ENCODE measurements at places on chromosomes 2 and 18.

GRCh38 chr18:25181993-25182392 is 170.0 kb downstream of the ZNF521 start:
- DNase-seq: no peak

- no peak for DNase-seq
These were observed 64.6 kb downstream of the THADA start for GRCh38 chr2:43531251-43531650.

DNA sequence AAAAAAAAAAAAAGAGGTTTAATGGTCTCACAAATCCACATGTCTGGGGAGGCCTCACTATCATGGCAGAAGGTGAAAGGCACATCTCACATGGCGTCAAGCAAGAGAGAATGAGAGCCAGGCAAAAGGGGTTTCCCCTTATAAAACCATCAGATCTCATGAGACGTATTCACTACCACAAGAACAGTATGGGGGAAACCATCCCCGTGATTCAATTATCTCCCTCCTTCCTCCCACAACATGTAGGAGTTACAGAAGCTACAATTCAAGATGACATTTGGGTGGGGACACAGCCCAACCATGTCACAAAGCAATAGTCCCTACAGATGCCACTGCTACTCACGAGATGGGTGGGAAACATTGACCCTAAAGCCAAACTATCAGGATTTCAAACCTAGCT is 392.7 kb upstream of the ID2 start:
- DNase-seq: no peak

DNA sequence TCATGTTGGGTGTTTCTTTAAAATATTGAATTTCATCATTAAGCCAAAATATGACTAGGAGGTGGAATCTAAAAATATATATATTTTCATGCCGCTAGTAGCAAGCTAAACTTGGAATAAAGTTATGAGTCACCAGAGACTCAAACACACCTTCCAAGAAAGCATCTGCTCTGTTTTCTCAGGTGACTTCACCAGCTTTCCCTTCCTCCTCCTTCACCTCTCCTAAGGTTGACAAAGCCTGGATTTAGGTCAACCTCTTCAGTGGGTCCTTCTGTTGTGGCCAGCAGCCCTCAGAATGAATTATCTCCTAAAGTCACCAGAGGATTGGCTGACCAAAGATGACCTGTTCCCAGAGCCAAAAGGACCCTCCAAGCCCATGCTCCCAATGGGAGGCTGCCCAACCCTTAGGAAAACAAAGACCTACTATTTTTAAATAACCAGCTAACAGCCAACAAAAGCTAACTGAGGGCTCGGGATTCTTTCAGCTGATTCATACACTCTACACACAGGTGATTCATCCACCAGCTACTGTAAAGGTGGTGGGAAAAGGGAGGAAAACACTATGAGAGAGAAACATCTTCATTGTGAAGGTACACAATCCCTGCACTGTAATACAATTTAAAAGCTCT is 113.9 kb downstream of the MYO5B start:
- no peak for DNase-seq

GRCh38 chr2:179932786-179933185 is 71.4 kb upstream of the ZNF385B start:
- DNase-seq: no peak

DNA sequence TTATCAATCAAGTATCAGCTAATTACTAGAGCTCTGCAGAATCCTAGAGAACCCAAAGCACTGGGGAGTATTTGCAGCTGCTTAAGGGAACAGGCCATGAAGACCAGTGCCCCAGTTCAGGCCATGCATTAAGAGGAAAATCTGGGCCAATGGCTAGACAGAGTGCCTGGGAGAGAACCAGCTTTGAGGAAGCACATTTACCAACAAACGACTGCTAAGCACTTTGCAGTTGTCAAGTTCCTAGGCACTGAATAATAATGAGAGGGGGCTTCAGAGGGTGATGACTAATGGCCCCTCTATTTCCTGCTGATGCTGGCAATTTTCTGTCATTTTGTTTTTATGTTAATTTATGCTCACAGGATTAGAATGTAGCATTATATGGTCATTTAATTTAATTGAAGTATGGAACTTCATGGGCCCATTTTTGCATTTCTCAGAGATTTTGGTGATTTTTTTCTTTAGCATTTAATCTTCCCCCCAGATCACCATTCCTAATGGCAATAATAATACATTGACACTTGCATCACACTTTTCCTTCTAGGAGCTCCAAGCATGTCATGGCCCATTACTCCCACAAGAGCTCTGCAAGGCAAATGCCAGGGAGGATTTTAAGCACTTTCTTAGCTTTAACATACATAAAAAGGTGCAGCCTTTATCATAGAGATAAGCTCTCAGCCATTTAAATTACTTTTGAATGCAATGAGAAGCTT is 147.7 kb upstream of the SPATS2L start:
- DNase-seq: no peak

DNA sequence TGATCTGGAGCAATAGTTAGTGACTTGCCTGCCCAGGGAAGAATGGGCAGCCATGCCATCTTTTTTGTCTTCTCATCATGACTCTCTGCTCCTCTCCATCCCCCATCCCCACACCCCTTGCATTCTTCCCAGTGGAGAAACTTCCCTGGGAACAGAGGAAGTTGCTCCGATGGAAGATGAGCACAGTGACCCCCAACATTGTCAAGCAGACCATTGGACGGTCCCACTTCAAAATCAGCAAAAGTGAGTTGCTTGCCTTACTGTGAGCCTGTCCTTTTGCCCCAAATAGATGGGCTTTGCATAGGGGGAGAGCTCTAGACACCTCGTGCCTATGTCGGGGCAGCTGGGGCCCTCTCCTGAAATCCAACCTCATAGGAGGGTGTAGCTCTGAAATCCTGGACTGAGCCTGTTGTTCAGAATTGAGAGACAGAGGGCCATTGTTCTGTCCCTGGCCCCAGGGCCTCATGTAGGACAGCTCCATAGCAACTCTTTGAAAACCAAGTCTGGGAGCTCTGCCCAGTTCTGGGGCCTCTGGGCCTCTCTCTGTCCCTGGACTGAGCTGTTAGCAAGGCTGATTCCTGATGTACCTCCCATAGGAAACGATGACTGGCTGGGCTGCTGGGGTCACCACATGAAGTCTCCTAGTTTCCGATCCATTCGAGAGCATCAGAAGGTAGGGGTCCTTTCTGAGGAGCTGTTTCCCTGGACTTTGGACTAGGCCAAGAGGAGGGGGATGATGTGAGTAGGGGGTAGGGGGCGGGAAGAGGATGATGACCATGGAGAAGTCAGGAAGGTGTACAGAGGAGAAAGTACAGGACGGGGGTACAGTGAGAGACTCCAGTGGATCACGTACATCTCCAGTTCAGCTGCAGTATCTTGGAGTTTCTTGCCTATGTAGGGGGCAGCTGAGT is 35.2 kb downstream of the TTLL4 start:
- DNase-seq: no peak

- no peak for DNase-seq
These were observed 80.2 kb downstream of the CLHC1 start for GRCh38 chr2:55151733-55152433.

GRCh38 chr2:194380011-194380410 is 1277.0 kb upstream of the SLC39A10 start:
- no peak for DNase-seq

GRCh38 chr2:73043929-73044832 is 27.3 kb downstream of the SFXN5 start:
- DNase-seq: no peak

DNA sequence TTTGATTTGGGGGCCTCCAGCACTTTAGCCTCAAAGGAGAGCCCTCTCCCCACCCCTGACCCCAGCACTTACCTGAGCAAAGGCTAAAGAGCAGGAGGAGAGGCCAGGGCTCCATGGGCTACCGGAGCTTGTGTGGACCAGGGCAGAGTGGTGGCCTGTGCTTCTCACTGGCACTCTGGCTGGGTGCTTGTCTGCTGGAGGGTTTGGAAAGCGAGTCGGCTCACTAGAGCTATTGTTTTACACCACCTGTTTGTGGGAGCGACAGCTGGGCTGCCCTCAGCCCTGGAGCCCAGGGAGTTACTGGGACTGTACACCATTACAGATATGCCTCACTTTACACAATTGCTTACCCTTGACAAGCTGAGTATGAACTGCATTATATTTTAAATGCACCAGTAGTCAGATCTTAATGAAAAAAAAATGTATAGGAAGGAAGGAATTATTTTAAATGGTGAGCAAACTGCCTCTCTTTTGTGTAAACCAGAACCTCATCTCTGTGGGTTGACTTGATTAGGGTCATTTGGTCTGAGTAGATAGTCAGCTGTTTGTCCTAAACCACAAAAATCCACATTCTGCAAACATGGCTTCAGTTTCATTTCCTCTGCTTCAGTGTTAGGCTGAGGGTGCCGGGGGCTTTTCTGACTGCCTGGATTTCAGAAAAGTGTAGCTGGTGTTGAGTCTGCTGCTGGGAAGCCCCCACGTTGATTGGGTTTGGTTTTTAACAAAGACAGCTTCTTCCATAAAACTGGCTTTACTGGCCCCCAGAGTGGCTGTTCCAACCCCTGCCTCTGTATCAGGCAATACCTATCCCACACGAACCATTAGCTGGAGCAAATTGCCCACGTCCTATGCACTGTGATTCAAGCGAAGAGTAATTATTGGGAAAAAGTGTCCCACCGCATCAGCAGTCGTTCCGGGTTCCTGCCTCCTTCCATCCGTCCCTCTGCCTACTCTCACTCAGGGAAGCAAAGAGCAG is at the start of gene CHRNA1:
CHRNA1 (minus strand) TSS at position 193 of the 976 bp plus-strand sequence; CDS start at position 115, 78 bp downstream.
- DNase-seq: no peak

DNA sequence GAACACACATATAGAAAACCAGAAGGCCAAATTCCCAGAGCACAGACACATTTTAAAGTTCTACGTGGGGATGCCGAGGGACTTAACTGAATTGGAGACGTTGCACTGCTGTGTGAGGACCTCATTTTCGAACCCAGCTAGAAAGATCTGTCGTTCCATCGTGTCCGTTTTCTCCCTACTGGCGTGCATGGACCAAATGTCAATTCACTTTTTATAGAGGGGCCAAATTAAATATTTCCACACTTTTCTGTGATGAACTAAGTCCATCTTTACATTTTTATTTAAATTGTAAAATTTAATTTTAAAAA is 692 bp upstream of the TSHZ1 start:
- no peak for DNase-seq

- no peak for DNase-seq
These were observed 23.5 kb downstream of the LRRTM1 start for GRCh38 chr2:80281049-80281448.

- DNase-seq: peak; percentile 39
These were observed 14.1 kb downstream of the CTDP1 start for GRCh38 chr18:79693561-79694205.

DNA sequence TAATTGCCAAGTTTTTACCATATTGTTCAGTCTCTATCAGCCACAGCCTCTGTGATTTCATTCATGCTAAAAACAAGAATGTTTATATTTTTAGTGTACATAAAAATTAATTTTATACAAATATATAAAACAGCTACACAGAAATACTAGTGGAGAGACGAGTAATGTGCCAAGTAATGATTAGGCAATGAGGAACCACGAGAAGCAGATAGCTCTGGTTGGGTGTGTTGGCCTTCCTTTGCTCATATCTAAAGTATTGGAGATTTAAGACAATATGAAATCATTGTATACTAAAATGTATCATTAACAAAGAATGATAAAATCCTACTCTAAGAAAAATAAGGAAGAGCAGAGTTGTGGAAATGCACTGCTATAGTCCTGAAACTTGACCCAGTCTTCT is 326.7 kb downstream of the AGAP1 start:
- DNase-seq: no peak

DNA sequence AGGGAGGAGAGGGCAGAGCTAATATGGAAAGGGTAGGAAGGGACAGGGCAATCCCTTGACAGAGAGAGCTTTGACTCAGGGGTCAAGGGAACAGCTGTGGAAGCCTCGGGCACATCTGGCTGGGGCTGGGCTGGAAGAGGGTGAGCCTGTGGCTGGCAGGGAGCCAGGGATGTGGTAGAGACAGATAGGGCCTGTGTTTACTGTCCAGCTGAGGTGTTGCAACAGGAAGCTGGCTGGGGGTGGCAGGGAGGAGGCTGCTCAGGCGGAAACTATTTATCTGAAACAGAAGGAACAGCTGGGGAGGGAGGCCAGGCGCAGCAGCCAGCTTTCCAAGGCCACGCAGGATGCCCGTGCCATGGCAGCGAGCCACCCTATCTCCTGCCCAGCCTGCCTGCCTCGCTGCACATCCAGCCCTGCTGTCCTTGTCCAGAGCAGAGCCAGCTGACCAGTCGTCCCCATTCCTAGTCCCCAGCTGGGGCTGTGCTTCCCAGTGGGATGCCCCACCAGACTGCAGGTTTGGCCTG is 264.7 kb downstream of the CYP26B1 start:
- no peak for DNase-seq

DNA sequence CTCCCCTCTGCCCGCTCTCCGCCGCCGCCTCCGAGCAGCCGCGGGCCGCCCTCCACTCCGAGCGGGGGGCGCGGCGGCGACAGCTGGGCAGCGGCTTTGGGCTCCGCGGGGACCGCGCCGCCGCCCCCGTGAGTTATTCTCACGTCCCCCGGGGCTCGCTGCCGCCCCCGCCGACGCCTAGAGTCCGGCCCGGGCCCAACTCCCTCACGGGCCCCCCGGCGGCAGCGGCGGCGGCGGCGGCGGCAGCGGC is 645 bp downstream of the MIB1 start:
- DNase-seq: no peak

DNA sequence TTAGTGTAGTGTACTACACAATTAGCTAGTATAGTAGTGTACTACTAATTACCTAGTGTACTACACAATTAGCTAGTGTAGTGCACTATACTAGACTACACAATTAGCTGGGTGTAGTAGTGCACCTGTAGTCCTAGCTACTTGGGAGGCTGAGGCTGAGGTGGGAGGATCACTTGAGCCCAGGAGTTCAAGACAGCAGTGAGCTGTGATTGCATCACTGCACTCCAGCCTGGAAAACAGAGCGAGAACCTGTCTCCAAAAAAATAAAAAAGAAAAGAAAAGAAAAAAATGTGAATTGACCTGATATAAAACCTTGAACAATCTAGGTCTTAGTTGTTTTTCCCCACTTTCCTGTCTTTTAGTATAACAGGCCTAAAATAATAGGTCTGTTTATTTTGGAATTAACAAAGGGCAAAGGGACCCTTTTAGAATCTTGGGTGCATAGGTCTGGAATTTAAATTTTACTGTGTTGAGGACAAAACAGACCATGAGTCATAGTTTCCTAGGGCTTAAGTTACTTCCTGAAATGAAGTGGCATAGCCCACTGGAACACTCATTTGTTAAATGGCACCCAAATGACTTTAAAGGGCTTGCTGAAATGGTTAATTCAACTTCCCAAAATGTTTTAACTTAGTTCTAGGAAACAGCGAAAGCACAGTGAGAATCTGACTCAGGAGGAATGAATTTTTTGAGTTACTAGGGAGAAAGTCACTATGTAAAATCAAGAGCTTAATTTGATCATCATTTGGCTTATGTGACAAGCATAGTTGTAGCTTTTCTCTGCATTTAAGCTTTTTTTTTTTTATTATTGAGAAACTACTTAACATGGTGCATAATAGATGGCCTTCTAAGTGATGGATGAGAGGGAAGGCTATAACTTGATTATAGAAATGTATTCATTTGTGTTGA is 50.7 kb upstream of the ARL5A start:
- no peak for DNase-seq
